Central memory CD4-positive, alpha-beta T cell (primary cell): ENCODE measurements at places on chromosomes 13 and 19.

DNA sequence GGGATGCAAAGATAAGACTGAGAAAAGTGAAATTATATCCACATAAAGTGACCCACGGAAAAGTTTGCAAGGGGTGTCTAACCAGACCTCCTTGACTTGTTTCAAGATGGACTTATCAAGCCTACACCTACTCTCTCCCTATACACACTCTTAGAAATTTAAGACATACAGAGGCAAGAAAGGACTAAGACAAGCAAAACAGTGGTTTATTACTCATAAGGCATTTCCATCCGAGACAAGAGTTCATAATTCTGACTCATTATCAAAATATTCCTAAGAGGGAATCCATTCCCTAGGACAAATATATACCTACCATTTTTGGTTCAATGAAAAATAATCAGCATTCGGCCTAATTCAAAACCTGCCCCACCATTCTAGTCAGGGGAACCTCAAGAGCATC is 232.6 kb upstream of the GPC6 start:
- no peak for DNase-seq

- no peak for DNase-seq
Observed at GRCh38 chr13:93716623-93717022, 490.0 kb downstream of the GPC6 start.

GRCh38 chr19:55624109-55625003 is at the start of gene ZNF784:
Gene ZNF784 (minus strand): TSS chr19:55624566. CDS start chr19:55624561, 5 bp downstream.
- DNase-seq, result peak; percentile 92

DNA sequence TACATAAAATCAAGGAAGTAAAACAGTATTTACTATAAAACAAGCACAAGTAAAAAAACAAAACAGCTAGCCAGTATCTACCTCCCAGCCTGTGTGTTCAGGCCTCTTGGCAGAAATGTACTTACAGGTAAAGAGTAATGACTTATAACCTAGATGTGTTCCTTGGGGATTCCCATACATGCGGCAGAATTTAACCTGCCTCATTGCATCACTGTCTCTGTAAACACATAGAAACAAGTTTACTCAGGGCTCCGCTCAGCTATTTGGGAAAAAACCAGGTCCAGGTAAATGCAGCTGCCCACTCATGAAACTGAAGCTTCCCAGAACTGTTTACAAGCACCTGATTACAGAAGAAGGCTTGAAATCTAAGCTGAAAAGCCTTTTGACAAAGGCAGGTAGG is 50.7 kb upstream of the SERP2 start:
- DNase-seq, result no peak

- no peak for DNase-seq
Observed at GRCh38 chr19:41136636-41137455, 22.6 kb downstream of the CYP2F1 start.

DNA sequence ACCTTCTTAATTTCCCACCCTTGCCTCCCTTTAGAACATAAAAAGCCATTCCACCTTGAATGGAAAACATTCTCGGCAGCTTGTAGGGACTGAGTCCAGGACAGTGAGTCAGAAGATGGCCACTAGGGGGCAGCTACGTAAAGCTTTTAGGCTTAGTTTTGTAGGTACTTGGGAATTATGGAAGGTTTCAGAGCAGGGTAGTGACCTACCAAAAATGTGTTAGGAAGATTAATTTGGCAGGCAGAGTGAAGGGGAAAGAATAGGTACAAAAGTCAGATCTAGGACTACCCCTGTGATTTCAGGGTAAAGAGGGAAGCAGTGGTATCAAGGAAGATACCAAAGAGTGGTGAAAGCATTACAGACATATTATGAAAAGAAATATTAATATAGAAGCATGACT is 198.4 kb downstream of the NDFIP2 start:
- DNase-seq, result no peak

DNA sequence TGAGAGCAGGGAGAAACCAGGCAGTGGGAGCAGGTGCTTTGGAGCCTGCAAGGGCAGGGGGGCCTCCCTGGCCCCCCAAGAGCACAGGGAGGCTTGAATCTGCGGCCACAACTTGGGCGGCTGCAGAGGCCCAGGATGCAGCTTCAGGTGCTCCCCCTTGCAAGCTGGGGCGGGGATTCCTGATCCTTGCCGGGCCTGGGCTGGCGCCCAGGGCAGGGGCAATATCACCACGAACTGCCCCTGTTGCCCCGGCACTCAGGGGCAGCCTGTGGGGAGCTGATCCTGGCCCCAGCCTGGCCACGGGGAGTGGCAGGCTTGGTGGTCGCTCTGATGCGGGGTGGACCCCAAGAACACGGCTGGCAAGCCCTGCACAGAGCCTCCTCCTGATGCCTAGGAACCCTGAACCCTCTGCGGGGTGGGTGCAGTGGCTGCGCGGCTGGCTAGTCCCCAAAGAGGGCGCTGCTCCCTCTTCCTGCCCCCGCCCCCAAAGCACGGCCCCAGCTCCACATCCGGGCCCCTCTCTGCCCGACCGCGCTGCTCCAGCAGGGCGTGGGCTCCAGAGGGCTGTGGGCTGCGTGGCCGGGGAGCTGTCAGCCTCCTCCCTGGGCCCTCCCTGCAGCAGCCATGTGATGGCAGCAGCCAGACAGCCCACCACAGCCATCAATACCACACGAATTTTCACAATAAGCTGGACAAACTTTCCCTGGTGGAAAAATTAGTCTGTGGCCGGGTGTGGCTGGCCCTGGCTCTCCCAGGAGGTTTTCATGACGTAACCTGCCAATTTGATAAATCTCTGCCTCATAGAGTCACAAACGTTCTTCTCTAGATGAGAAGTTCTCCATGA is 21.0 kb downstream of the TNFSF9 start:
- peak; percentile 47 for DNase-seq

- DNase-seq, result no peak
Observed at GRCh38 chr13:58865286-58865685, 1233.7 kb downstream of the PCDH17 start.

DNA sequence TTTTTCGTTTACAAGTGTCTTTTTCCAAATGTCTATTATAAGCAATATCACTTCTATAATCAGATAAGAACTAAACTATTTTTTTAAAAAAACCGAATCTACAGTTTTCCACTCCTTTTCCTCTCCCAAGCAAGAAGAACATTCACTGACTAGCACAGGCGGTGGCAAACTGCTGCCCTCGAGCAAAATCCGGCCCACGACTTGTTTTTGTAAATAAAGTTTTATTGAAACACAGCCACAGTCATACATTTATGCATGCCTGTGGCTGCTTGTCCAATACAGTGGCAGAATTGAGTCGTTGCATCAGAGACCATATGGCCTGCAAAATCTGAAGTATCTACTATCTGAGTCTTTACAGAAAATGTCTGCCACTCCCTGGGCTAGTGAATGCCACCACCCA is 27.4 kb downstream of the INSR start:
- no peak for DNase-seq

- DNase-seq, result no peak
Observed at GRCh38 chr13:20505405-20506366, 20.0 kb downstream of the CRYL1 start.

DNA sequence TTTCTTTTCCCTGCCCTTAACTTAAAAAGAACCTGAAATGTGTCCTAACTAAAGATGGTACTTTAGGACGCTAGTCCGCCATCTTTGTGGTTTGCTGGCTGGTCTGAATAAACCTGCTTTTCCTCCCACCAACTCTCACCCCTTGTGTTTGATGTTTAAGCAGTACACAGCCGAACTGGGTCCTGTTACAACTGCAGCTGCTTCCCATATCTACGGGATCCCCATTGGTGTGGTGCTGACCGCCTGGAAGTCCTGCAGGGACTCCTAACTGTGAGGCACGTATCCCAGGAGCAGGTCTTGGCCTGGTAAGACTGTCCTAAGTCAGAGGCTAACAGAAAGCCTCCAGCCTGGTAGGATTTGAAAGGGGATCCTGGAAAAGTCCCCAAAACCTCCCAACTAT is 40.9 kb upstream of the VSTM2B start:
- no peak for DNase-seq

GRCh38 chr19:49428547-49429451 is 3.6 kb downstream of the GFY start:
- no peak for DNase-seq

DNA sequence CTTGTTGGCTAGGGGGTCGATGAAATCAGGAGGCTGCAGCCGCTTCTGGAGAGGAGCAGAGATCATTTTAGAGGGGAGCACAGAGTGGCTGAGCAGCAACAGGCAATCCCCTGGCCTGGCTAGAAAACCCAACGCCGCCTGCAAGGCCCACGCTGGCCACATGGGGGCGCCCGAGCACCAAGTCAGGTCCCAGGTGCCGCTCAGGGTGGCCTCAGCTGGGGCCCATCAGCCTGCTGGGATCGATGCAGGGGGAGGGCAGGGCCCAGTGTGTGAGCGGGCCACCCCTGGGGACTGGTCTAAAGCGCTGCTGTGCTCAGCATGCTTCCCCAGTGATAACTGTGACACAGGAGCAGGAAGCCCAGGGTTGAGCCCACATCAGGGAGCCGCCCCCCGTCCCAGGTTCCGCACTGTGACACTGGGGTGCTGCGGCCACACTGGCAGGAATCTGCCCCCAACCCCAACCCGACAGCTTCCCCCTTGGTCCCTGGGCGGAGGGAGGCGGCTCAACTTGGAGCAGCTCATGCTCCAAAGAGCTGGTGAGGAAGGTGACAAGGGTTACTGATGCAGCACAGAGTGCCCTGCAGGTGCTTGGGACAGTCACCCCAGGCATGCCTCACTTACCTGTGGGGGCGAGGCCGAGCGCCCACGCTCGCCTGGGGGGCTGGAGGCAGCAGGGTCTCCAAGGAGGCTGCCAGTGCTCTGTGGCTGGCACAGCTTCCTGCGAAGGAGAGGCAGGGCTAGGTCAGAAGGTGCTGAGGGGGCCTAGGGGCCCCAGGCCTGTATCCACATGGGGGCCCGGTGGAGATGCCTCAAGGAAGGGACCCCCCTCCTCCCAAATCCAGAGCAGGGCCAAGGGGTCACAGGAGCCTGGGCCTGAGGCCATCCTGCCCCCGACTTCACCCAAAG is 13.3 kb upstream of the ISYNA1 start:
- peak; percentile 78 for DNase-seq

- no peak for DNase-seq
Observed at GRCh38 chr19:12783849-12784393, 7.4 kb upstream of the JUNB start.

GRCh38 chr13:81596224-81596753 is 1255.4 kb upstream of the SPRY2 start:
- DNase-seq, result no peak

- DNase-seq, result no peak
Observed at GRCh38 chr13:100230769-100231149, 141.9 kb downstream of the PCCA start.

- DNase-seq, result peak; percentile 2
Observed at GRCh38 chr13:40102854-40103253, 447.4 kb downstream of the COG6 start.

- DNase-seq, result no peak
Observed at GRCh38 chr13:97079726-97080125, 85.5 kb upstream of the OXGR1 start.

GRCh38 chr19:35436477-35437405 is 11.3 kb upstream of the FFAR2 start:
- no peak for DNase-seq

DNA sequence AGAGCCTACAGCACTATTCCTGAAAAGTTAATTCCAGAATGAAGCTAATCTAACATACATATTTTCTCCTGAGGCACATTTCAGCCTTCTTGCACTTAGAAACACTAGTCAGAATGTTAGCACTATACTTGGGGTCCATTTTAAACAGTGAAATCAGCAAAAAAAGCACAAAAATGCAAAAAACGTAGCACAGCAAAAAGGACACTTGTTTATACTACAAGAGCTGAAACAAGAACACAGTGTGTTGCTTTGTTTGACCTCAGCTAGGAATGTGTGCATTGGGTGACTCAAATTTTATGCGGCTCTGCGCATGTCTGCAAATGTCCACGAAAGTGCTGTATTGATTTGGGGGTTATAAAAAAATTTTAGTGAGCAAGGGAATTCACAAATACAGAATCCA is 226.2 kb downstream of the KCNRG start:
- DNase-seq, result no peak

GRCh38 chr13:98413796-98414195 is 163.1 kb downstream of the STK24 start:
- DNase-seq, result no peak

- DNase-seq, result no peak
Observed at GRCh38 chr13:97119943-97120342, 102.2 kb upstream of the MBNL2 start.

- DNase-seq, result no peak
Observed at GRCh38 chr13:46057256-46058015, 4.9 kb upstream of the ZC3H13 start.

DNA sequence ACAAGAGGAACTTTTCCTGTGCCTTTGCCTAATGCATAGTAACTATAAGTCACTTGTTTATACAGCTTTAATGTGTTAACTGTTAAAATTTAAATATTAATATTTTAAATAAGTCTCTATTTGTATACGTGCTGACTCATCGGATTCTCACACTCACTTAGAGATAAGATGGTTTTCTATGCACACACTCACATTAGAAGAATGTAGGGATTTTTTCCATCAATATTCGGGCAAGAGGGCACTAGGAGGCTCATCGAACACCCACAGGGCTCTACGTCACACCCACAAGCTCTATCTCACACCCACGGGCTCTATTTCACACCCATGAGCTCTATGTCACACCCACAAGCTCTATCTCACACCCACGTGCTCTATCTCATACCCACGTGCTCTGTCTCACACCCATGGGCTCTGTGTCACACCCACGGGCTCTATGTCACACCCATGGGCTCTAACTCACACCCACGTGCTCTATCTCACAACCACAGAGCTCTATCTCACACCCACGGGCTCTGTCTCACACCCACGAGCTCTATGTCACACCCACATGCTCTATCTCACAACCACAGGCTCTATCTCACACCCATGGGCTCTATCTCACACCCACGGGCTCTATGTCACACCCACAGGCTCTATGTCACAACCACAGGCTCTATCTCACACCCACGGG is 73.4 kb downstream of the COL4A2 start:
- DNase-seq, result no peak

GRCh38 chr13:49374585-49375290 is 69.1 kb downstream of the CAB39L start:
- no peak for DNase-seq

GRCh38 chr13:22111152-22111783 is 440.4 kb downstream of the FGF9 start:
- DNase-seq, result no peak

GRCh38 chr19:41248895-41249294 is 15.3 kb upstream of the HNRNPUL1 start:
- no peak for DNase-seq

DNA sequence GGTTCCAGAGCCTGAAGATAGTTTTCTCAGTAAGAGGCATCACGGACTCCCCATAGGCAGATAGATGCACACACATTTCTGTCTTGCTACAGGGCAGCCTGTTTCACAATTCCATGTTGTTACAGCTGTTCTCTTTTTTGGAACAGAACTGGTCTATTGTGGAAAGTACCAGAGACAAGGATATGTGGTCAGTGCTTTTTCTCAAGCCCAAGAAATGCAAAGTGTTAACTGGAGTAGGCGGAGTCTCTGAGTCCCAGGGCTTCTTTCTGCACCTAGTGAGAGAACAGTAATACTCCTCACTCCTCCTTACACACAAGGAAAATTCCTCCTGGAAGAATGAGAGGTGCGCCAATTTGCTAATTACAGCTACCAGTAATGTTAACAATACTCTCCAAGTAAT is 141.6 kb upstream of the ARGLU1 start:
- DNase-seq, result no peak
